ENCODE measurements at places on chromosomes 16 and 17. TPM values are rescaled to one million over a fixed set of nuclear protein-coding genes. Genes with fewer than 3 reads are reported as not detected.
A peak's percentile ranks its signal among the peaks of the same experiment; 100 is the strongest.

ABCC11 gene
- not detected for total RNA-seq

PRR29 gene
- total RNA-seq, result 0.62 TPM

GRCh38 chr17:77609553-77610517, 348.7 kb upstream of the TNRC6C start:
- H3K4me1 ChIP-seq, result no peaks in the 10 kb centered on the region
- DNase-seq, result peak; percentile 74
- H3K36me3 ChIP-seq, result no peaks in the 10 kb centered on the region
- H3K4me3 ChIP-seq, result no peak overlapping the region
- H3K27ac ChIP-seq, result no peak overlapping the region
- no peaks in the 10 kb centered on the region for H3K27me3 ChIP-seq

LPCAT2 gene
- total RNA-seq, result 36.6 TPM

DNA sequence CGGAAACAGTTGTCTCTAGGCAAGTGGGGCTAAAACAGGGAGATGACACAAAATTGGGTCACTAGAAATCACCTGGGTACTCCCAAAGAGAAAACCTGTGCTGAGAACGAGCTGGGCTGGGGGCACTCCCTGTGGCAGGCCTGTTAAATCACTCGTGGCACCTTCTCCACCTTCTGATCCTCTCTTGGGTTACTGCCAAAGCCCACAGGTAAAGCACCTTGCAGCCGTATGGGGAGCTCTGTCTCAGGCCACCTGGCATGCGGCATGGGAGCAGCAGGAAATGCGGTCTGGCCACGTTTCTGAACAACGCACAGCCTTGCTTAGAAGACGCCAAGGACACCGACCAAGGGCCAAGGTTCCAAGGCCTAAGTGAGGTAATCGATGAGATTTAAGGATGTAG, 21.5 kb upstream of the ICAM2 start:
- H3K36me3 ChIP-seq, result no peaks in the 10 kb centered on the region
- DNase-seq, result no peak
- H3K4me1 ChIP-seq, result no peaks in the 10 kb centered on the region
- H3K27me3 ChIP-seq, result no peaks in the 10 kb centered on the region
- no peak overlapping the region for H3K4me3 ChIP-seq

GRCh38 chr17:29341726-29342125, 47.8 kb upstream of the NUFIP2 start:
- H3K36me3 ChIP-seq, result no peaks in the 10 kb centered on the region
- no peaks in the 10 kb centered on the region for H3K27me3 ChIP-seq
- no peak for DNase-seq
- H3K27ac ChIP-seq, result no peak overlapping the region

- no peaks in the 10 kb centered on the region for H3K27me3 ChIP-seq
- no peak for DNase-seq
- H3K27ac ChIP-seq, result no peak overlapping the region
- H3K4me3 ChIP-seq, result no peak overlapping the region
- H3K36me3 ChIP-seq, result no peaks in the 10 kb centered on the region
Observed at GRCh38 chr17:41919840-41920579, 1.3 kb upstream of the ACLY start.

- no peaks in the 10 kb centered on the region for H3K27me3 ChIP-seq
- no peak overlapping the region for H3K27ac ChIP-seq
- H3K4me1 ChIP-seq, result no peaks in the 10 kb centered on the region
- no peak overlapping the region for H3K4me3 ChIP-seq
Observed at GRCh38 chr16:86968866-86969265, 348.3 kb downstream of the C16orf95 start.

GRCh38 chr16:67173808-67174705, 3.7 kb downstream of the NOL3 start:
- peak; percentile 95 for DNase-seq
- H3K27me3 ChIP-seq, result peaks cover 2% of the 10 kb centered on the region
- no peaks in the 10 kb centered on the region for H3K4me1 ChIP-seq
- no peaks in the 10 kb centered on the region for H3K36me3 ChIP-seq
- H3K27ac ChIP-seq, result no peak overlapping the region

IL21R gene
- total RNA-seq, result 3.8 TPM

GRCh38 chr17:57898487-57899311, 48.9 kb upstream of the MRPS23 start:
- H3K4me1 ChIP-seq, result no peaks in the 10 kb centered on the region
- H3K27me3 ChIP-seq, result no peaks in the 10 kb centered on the region
- H3K4me3 ChIP-seq, result no peak overlapping the region

DNA sequence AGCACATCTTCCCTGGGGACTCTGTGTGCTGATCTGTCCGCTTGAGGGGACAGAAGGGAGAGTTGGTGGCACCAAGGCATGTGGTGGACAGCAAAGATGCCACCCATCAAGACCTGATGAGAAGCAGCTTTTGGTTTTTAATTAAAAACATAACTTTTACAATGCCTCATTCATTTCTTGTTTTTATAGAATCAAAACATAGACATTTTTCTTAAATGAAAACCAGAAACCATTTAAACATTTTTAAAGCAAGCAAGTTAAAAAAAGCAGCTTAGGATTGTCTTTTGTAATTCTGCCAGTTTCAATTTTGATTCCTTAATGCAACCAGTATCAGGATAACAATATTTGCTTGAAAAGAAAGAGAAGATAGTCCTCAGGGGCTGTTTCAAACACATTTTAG, 123.7 kb upstream of the AXIN2 start:
- no peak for DNase-seq
- no peaks in the 10 kb centered on the region for H3K27me3 ChIP-seq

ENDOV gene
- total RNA-seq, result 18.2 TPM

CCL3 gene
- 6.6 TPM for total RNA-seq

DNA sequence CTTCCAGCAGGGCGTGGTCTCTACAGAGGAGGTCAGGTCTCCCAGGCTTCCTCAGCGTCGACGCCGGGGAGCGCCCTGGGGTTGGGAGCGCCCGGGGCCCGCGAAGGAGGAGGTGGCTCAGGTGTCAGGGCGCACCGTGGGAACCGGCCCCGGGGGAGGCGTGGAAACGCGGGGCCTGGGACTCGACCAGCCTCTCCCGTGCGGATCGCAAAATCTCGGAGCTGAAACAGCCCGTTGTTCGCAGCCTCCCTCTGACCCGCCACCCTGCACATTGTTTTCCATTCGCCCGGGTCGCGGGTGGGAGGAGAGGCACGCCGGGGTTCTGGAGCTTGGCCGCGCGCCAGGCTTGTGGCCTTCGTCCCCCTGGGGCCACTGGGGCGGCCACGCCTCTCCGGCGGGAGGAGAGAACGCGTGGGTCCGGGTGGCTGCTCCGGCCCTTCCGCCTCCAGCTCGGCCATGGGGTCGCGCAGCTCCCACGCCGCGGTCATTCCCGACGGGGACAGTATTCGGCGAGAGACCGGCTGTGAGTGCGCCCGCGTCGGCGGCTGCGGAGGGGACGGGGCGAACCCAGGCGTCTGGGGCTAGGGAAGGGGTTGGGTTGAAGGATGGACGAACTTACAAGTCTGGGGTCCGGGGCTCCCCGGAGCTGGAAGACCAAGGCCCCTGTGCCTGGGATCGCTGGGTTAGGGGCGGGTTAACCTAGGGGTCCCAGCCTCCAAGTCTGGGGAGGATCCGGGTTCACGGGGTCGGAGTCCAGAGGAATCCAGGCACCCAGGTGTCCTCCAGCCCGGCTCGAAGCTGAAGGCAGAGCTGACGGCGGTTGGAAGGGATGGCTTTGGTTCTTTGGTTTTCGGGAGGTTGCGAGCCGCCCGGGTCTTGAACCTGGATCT, at the start of gene CHP2:
Gene CHP2 (plus strand): TSS at position 433 of the 890 bp plus-strand sequence. CDS start 24 bp downstream, at position 457.
- no peaks in the 10 kb centered on the region for H3K36me3 ChIP-seq
- no peak for DNase-seq
- no peak within 1 kb of the TSS for H3K4me3 ChIP-seq
- no peak within 1 kb of the TSS for H3K27ac ChIP-seq
- no peaks in the 10 kb centered on the region for H3K27me3 ChIP-seq
- H3K4me1 ChIP-seq, result no peaks in the 10 kb centered on the region

LITAF gene
- 157 TPM for total RNA-seq

DNA sequence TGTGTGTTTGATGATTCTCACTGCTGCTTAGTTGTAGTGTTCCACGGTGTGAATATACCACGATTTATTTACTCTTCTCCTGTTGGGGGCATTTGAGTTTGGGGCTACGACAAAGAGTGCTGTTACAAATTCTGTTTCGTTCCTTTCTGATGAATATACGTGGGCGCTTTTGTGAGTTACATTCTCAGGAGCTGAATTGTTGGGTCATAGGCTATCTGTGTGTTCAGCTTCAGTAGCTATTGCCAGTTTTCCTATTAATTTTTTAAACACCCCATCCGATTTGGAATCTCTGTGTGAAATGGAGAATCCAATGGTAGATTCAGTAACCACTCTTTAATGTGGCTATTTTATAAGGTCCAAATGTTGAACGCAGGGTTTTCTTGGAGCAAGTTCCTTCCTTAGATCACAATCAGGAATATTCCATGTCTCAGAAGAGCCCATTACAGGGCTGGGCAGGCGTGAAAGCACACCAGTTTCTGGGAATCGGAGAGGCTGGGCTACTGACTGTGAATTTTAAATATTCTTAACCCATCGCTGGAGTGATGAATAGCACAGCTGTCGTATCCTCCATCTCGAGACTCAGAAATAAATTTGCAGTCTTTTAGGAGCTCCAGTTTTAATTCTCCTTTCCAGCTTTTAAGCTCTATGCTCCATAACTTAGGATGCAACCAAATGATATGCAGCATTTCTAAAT, 115.9 kb downstream of the PITPNC1 start:
- H3K4me1 ChIP-seq, result no peaks in the 10 kb centered on the region
- no peaks in the 10 kb centered on the region for H3K27me3 ChIP-seq
- no peak overlapping the region for H3K27ac ChIP-seq
- H3K36me3 ChIP-seq, result no peaks in the 10 kb centered on the region

SDK2 gene
- 5.3 TPM for total RNA-seq

- H3K36me3 ChIP-seq, result no peaks in the 10 kb centered on the region
- H3K27me3 ChIP-seq, result no peaks in the 10 kb centered on the region
- H3K4me3 ChIP-seq, result no peak overlapping the region
- no peak overlapping the region for H3K27ac ChIP-seq
- DNase-seq, result no peak
Observed at GRCh38 chr17:56445692-56446411, 147.6 kb upstream of the NOG start.

CNEP1R1 gene
- 25.0 TPM for total RNA-seq

DNA sequence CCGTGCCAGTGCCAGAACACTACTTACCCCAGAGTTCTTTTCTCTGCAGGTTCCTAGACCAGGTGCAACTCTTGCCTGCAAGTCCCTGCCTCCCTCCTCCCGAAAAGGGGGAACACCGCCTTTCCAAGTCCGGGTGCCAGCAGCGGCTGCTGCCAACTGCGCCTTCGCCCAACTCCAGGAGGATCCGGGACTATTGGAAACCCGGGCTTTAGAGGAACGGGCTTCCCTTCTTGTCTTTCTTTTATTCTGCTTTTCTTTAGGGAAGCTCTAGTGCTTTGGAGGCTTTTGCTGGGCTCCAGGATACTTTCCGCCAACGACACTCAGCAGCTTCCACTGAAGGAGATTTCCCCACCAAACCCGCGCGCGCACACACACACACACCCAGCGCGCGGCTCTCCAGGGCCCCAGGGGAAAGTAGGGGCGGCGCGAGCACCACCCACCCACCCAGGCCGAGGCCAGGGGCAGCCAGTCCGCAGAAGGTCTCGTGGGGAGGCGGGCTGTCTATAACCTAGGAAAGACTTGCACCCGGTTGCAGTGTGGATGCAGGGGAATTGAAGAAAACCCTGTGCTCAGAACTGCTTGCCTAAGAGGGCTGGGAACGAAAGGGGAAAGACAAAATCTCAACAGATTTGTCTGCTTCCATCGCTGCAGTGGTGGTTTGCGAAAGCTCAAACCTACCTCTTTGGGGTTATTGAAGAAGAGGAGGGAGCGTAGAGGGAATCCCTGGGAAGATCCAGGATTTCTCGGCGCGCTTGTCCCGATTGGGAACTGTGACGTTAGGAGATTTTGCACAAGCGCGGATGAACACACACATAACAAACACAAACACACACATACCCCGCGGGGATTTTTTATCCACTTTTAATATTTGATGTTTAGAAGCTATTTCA, 977 bp upstream of the CA10 start:
- H3K4me1 ChIP-seq, result no peaks in the 10 kb centered on the region
- H3K36me3 ChIP-seq, result no peaks in the 10 kb centered on the region
- DNase-seq, result no peak

GRCh38 chr17:4520894-4521600, 22.4 kb downstream of the SPNS2 start:
- H3K4me3 ChIP-seq, result no peak overlapping the region
- no peaks in the 10 kb centered on the region for H3K36me3 ChIP-seq
- H3K27ac ChIP-seq, result no peak overlapping the region
- H3K27me3 ChIP-seq, result no peaks in the 10 kb centered on the region
- no peaks in the 10 kb centered on the region for H3K4me1 ChIP-seq
- no peak for DNase-seq

INCA1 gene
- total RNA-seq, result 1.2 TPM

GRCh38 chr17:16417896-16418684, 2.7 kb downstream of the TRPV2 start:
- no peak overlapping the region for H3K4me3 ChIP-seq
- H3K4me1 ChIP-seq, result no peaks in the 10 kb centered on the region
- no peak for DNase-seq
- H3K36me3 ChIP-seq, result no peaks in the 10 kb centered on the region
- H3K27me3 ChIP-seq, result no peaks in the 10 kb centered on the region

GRCh38 chr16:19936441-19936840, 51.8 kb upstream of the GPRC5B start:
- no peaks in the 10 kb centered on the region for H3K4me1 ChIP-seq
- H3K36me3 ChIP-seq, result no peaks in the 10 kb centered on the region
- no peak for DNase-seq
- H3K27me3 ChIP-seq, result no peaks in the 10 kb centered on the region

- H3K4me3 ChIP-seq, result no peak overlapping the region
- no peak for DNase-seq
- no peaks in the 10 kb centered on the region for H3K4me1 ChIP-seq
- H3K27me3 ChIP-seq, result no peaks in the 10 kb centered on the region
- H3K27ac ChIP-seq, result no peak overlapping the region
- no peaks in the 10 kb centered on the region for H3K36me3 ChIP-seq
Observed at GRCh38 chr17:2198927-2199326, 104.7 kb downstream of the SMG6 start.

DNA sequence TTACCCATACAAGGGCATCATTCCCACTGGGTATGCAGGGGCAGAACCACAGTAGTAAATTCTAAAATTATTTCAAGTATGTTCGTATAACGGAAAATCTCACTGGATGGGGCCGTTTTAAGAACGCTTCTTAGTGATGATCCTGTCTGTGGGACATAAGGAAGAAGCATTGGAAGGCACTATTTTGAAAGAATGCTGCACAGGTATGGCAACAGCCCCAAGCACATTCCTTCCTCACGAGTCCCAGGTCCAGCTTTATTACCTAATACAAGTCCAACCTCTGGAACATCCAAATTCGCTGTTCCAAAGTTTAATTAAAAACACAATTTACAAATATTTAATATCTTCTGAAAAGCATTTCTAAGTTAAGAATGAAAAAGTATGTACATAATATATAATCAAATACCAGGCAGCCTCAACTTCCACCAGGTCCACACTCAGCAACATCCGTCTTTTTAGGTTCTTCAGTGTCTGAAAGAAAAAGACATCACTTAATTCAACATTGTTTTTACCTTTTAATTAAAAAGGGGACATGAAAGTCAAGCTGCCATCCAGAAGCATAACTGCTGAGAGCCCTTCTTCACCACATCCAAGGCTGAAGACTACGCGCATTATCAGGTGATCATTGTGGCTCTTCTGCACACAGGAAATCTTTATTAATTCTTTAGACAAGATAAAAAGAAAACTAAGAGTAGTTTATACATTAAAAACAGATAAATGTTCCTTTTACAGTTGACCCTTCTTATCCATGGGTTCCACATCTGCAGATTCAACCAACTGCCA, 49.8 kb downstream of the BRD7 start:
- peaks cover 7% of the 10 kb centered on the region for H3K36me3 ChIP-seq
- no peak for DNase-seq
- no peak overlapping the region for H3K27ac ChIP-seq
- H3K4me1 ChIP-seq, result no peaks in the 10 kb centered on the region

ESRP2 gene
- 0.36 TPM for total RNA-seq

GRCh38 chr17:51159604-51160003, 6.2 kb downstream of the NME1 start:
- no peaks in the 10 kb centered on the region for H3K27me3 ChIP-seq
- no peak for DNase-seq

Data from aorta (tissue), 5 donors.